NCI-H2081 (cell line): ENCODE measurements at places on chromosomes 7 and 10.

- peak; percentile 25 for DNase-seq
These were observed 736 bp downstream of the SKIDA1 start for GRCh38 chr10:21524526-21525366.

- no peak for DNase-seq
These were observed 63.7 kb downstream of the ZNRF2 start for GRCh38 chr7:30348083-30348560.

- DNase-seq: no peak
These were observed 30.0 kb downstream of the SLC26A4 start for GRCh38 chr7:107690611-107691010.

DNA sequence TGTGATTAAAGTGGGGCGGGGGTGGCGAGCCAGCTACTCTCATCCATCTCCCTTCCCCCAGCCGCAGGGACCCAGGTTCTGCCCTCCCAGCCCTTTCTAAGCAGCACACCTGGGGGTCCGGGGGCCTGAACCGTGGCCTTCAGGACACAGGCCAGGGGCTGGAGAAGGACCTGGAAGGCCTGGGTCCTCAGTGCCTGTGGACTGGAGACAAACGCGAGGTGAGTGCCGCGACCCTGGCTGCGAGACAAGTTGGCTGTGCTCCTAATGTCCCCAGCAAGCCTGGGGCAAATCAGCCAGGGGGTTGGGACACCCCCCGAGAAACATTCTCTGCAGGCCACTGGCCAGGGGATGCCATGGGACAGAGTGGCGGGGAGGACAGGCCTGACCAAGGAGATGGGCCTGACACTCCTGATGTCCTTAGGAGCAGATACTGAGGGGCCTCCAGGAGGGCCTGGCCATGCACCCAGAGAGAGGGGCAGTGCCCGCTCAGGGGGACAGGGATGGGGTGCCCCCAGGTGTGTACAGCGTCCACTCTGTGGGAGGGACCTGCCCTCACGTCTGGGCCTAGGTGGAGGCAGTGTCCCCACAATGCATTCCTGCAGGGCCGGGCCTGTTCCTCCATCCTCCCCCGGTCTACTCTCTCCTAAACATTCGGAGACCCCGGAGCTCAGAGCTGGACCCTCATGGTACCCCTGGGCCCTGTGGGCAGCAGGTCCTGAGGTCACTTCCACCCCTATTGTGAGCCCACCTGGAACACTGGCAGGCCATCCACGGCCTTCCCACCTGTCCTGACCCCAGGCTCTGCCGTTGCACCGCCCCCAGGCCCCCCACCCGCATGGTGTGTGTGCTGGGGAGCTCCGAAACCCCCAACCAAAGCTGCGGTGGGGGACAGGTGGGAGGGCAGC is 13.1 kb downstream of the BRAT1 start:
- no peak for DNase-seq

DNA sequence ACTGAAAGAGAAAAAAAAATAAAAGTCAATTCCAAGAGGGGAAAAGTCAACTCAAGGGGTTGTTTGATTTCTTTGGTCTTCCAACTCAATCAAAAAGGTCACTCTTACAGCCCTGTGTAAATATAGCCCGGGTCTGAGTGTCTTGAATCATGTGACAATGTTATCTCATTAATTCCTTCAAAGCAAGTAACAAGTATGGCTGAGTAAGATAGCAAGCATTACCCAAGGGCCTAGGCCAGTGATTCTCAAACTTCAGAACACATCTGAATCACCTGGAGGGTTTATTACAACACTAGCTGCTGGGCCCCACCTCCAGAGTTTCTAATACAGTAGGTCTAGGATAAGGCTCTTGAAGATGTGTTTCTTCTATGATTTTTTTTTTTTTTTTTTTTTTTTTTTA is 125.0 kb downstream of the PRLHR start:
- DNase-seq: no peak
